Hepatocyte (in vitro differentiated cells): ENCODE measurements at places on chromosomes 3 and 15. TPM values are rescaled to one million over a fixed set of nuclear protein-coding genes. Genes with fewer than 3 reads are reported as not detected.

Gene SENP7
- 32.4 and 40.9 TPM in 2 replicates for total RNA-seq

Gene CFAP161
- total RNA-seq: 0.32 TPM in 1 of 2 replicates, not detected in the other

Gene PROK2
- not detected in 2 replicates for total RNA-seq

Gene CCDC54
- not detected in 2 replicates for total RNA-seq

Gene MYZAP
- total RNA-seq: 15.5 and 20.3 TPM in 2 replicates

Gene MYL3
- total RNA-seq: 5.8 and 9.5 TPM in 2 replicates

Gene LEKR1
- total RNA-seq: 0.76 and 1.1 TPM in 2 replicates

Gene BLM
- 3.5 and 4.3 TPM in 2 replicates for total RNA-seq

Gene SAMD7
- total RNA-seq: not detected in 2 replicates

Gene DAZL
- total RNA-seq: 0.33 TPM in 1 of 2 replicates, not detected in the other

Gene SAMMSON
- total RNA-seq: 0.10 TPM in 1 of 2 replicates, not detected in the other

Gene HDC
- total RNA-seq: 0.44 TPM in 1 of 2 replicates, not detected in the other

Gene REC114
- total RNA-seq: not detected in 2 replicates

Gene TRAIP
- total RNA-seq: 2.5 and 4.9 TPM in 2 replicates

Gene SLC28A1
- total RNA-seq: 2.7 and 3.0 TPM in 2 replicates

Gene NR1D2
- total RNA-seq: 16.9 and 18.3 TPM in 2 replicates

Gene DISP2
- total RNA-seq: 0.12 and 1.0 TPM in 2 replicates

Gene GUCA1C
- total RNA-seq: 0.28 TPM in 1 of 2 replicates, not detected in the other

Gene TNIK
- 13.8 and 15.0 TPM in 2 replicates for total RNA-seq

Gene COPB2
- total RNA-seq: 166 and 170 TPM in 2 replicates

Gene C2CD4B
- total RNA-seq: 1.0 and 2.0 TPM in 2 replicates

Gene ADGRG7
- total RNA-seq: 33.3 and 34.1 TPM in 2 replicates

Gene GHSR
- not detected in 2 replicates for total RNA-seq

Gene FOXL2NB
- total RNA-seq: not detected in 2 replicates

Gene ST8SIA2
- 0.48 and 0.87 TPM in 2 replicates for total RNA-seq

Gene IL12A
- total RNA-seq: 0.88 and 1.0 TPM in 2 replicates

Gene SLC12A1
- not detected in 2 replicates for total RNA-seq

Gene P4HTM
- total RNA-seq: 39.4 and 42.5 TPM in 2 replicates

Gene RETNLB
- total RNA-seq: not detected in 2 replicates

Gene RYR3
- total RNA-seq: 0.36 and 0.37 TPM in 2 replicates

Gene STRA6
- 13.6 and 31.5 TPM in 2 replicates for total RNA-seq

Gene EEF1AKMT4
- 8.4 and 9.8 TPM in 2 replicates for total RNA-seq

Gene ASB14
- total RNA-seq: not detected in 2 replicates

Gene LPP
- total RNA-seq: 67.7 and 73.8 TPM in 2 replicates

Gene EXD1
- not detected in 2 replicates for total RNA-seq

Gene LRRK1
- 2.1 and 2.6 TPM in 2 replicates for total RNA-seq

Gene BCHE
- 9.5 and 12.5 TPM in 2 replicates for total RNA-seq

Gene IGSF11
- 0.40 TPM in 1 of 2 replicates, not detected in the other for total RNA-seq

Gene TLR9
- total RNA-seq: not detected in 2 replicates

Gene TMEM158
- total RNA-seq: 3.3 and 8.5 TPM in 2 replicates
